ENCODE measurements at places on chromosomes 1 and 21.

DNA sequence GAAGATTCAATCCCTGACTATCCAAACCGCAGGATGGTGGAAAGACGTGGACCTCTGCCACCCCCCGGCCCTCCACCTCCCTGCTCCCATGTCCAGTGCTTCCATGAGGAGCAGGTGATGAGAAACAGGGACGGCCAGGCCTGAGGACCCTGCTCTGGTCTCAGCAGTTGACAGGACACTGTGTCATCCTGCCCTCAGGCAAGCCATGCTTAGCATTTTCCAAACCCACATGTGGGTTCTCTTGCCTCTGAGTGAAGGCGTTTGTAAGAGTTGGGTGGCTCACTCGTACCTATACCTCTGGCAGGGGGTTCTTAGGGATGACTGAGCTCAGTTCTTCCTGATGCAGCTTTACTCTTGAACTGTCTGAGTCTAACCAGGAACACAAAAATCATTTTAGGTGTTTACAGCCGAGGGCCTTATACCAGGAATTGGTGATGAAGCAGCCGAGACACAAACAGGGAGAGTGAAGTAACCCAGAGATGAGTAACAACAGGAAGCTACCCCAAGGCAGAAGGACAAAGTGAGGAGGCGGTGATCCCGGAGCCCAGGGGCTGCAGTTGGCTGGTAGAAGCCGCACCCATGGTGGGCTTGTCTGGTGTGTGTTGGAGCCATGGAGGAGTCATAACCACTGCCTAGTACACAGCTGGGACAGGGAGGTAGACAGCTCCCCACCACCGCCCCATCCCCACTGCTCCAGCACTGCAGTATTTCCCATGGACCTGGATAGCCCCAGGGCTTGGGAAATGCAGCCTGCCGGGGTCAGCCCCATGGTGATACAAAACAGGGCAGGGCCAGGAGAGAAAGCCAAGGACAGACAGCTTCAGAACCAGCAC, 21.4 kb downstream of the MYBPH start:
- no peak for DNase-seq

GRCh38 chr1:219732814-219733491, 120.0 kb upstream of the ZC3H11B start:
- no peak for DNase-seq

- no peak for DNase-seq
Measured at GRCh38 chr21:45376459-45377324, 28.3 kb upstream of the COL18A1 start.

- no peak for DNase-seq
Measured at GRCh38 chr1:31687601-31688000, 16.2 kb downstream of the COL16A1 start.

DNA sequence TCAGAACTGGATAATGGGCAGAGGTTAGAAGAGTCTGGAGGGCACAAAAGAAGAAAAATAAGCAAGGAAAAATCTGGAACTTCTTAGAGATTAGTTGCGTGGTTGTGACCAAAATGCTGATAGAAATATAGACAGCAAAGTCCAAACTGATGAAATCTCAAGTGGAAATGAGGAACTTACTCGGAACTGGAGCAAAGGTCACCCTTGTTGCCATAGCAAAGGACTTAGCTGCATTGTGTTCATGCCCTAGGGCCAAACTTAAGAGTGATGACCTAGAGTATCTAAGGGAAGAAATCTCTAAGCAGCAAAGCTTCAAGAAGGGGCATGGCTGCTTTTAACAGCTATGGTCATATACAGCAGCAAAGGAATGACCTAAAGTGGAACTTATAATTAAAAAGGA, 180.0 kb downstream of the TTLL7 start:
- DNase-seq: no peak

DNA sequence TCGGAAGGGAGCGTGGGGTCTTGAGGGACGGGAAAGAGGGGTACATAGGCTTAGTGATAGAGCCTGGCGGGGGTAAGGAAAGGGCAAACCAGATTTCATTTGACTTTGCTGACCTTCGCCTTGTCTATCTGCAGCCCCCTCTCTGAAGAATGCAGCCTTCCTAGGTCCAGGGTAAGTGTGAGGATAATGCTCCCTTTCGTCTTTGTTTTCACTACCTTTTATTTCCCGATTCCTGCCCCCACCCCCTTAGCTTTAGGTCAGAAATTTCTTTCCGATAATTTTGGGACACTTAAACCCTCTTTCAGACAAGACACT, 396 bp downstream of the ATP5PB start:
- no peak for DNase-seq

All from activated CD4-positive, alpha-beta T cell treated with anti-CD3 and anti-CD28 coated beads, Interleukin-2, amount 50 U/mL, for 1 hour (primary cell).